Activated T-helper 2 cell treated with anti-CD3 and anti-CD28 coated beads, Interferon-gamma antibody, Interleukin-2, Interleukin-4, amounts not matched to agents 10 μg/mL and 5 μg/mL and 100 μg/mL, durations not matched to agents 14 hours and 24 hours and 36 hours (primary cell): ENCODE measurements at places on chromosomes 2 and 18. TPM values are rescaled to one million over a fixed set of nuclear protein-coding genes. Genes with fewer than 3 reads are reported as not detected.

- H3K27ac ChIP-seq = no peak overlapping the region
- DNase-seq = no peak
- no peaks in the 10 kb centered on the region for H3K27me3 ChIP-seq
- no peak overlapping the region for H3K4me3 ChIP-seq
- no peaks in the 10 kb centered on the region for H3K4me1 ChIP-seq
- H3K36me3 ChIP-seq = no peaks in the 10 kb centered on the region
Observed at GRCh38 chr18:44458777-44459176, 221.9 kb upstream of the SETBP1 start.

Gene SPC25
- total RNA-seq = 18.4 and 18.5 TPM in 2 replicates

DNA sequence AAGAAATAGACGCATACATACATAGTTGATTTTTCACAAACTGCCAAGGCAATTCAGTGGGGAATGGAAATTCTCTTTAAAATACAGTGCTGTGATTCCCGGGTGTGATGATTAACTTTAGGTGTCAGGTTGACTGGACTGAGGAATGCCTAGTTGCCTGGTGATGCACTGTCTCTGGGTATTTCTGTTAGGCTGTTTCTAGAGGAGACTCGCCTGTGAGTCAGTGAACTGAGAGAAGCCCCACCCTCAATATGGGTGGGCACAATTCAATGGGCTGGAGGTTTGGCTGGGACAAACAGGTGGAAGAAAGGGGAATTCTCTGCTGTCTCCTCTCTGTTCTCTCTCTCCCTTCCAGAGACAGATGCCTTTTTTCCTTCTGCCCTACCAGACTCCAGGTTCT lies 187.6 kb downstream of the ARHGAP28 start:
- no peaks in the 10 kb centered on the region for H3K4me1 ChIP-seq
- no peak overlapping the region for H3K4me3 ChIP-seq
- no peak overlapping the region for H3K27ac ChIP-seq
- no peaks in the 10 kb centered on the region for H3K27me3 ChIP-seq
- H3K36me3 ChIP-seq = no peaks in the 10 kb centered on the region
- no peak for DNase-seq

Gene TTR
- not detected in 2 replicates for total RNA-seq

DNA sequence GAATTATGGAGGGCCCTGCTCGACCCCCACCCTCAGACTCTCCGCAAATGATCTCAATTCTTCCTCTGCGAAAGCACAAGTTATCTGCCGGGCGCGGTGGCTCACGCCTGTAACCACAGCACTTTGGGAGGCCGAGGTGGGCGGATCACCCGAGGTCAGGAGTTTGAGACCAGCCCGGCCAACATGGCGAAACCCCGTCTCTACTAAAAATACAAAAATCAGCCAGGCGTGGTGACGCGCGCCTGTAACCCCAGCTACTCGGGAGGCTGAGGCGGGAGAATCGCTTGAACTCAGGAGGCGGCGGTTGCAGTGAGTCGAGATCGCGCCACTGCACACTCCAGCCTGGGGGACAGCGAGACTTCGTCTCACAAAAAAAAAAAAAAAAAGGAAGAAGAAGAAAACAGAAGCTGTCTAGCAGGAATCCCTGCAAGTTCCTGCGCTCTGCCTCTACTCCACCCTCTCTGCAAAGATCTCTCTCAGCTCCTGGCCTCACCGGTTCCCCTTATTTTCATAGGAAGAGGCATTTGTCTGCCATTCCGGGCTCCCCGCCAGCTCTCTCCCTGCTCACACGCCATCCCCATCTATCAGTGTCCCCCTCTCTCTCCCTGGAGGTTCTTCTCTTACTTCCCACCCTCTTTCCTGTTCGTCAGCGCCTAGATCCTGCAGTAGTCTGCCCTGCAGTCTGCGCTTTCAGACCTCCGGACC lies 13.5 kb upstream of the COLEC12 start:
- no peaks in the 10 kb centered on the region for H3K27me3 ChIP-seq
- no peak for DNase-seq
- H3K36me3 ChIP-seq = no peaks in the 10 kb centered on the region
- H3K4me1 ChIP-seq = peaks cover 4% of the 10 kb centered on the region
- no peak overlapping the region for H3K27ac ChIP-seq

- no peaks in the 10 kb centered on the region for H3K4me1 ChIP-seq
- no peak for DNase-seq
- no peak overlapping the region for H3K27ac ChIP-seq
- no peak overlapping the region for H3K4me3 ChIP-seq
Observed at GRCh38 chr18:8721094-8721669, 15.8 kb downstream of the MTCL1 start.

- DNase-seq = no peak
- H3K4me1 ChIP-seq = peaks cover 4% of the 10 kb centered on the region
- no peaks in the 10 kb centered on the region for H3K36me3 ChIP-seq
Observed at GRCh38 chr2:104844807-104845551, 8.9 kb upstream of the POU3F3 start.
